ENCODE measurements at places on chromosomes 13 and 19. TPM values are rescaled to one million over a fixed set of nuclear protein-coding genes. Genes with fewer than 3 reads are reported as not detected.

The CLEC17A gene
- not detected for polyA plus RNA-seq

The CEACAM7 gene
- polyA plus RNA-seq = not detected

The PRR20B gene
- polyA plus RNA-seq = not detected

The ZSCAN22 gene
- polyA plus RNA-seq = 2.7 TPM

The SLC10A2 gene
- polyA plus RNA-seq = not detected

The CRYL1 gene
- 26.3 TPM for polyA plus RNA-seq

The SULT2B1 gene
- 0.10 TPM for polyA plus RNA-seq

The KLK4 gene
- polyA plus RNA-seq = not detected

The LGI4 gene
- polyA plus RNA-seq = 9.0 TPM

The TTC9B gene
- 0.10 TPM for polyA plus RNA-seq

The NLRP4 gene
- polyA plus RNA-seq = not detected

The IL12RB1 gene
- 0.35 TPM for polyA plus RNA-seq

The VAV1 gene
- 1.6 TPM for polyA plus RNA-seq

The THSD8 gene
- polyA plus RNA-seq = 3.0 TPM

The FSD1 gene
- polyA plus RNA-seq = 2.4 TPM

The MEIOSIN gene
- polyA plus RNA-seq = not detected
